ENCODE measurements at places on chromosomes 16 and 17.

DNA sequence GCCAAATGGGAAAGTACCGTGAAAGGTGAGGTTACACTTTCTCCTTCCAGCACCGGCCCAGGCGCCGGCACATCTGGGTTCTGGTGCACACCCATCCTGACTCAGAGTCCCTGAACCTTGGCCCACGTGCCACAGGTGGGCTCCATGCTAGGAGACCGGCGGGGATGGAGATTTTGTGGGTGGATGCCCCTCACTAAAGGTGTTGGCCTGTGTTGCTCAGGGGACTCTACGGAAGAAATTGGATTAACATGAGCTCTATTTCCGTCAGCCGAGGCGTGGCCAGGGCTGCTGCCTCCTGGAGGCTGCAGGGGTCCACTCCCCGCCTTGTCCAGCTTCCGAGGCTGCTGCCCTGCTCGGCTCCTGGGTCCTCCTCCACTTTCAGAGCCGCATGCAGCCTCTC is 30.8 kb downstream of the FBXO31 start:
- no peak for DNase-seq

DNA sequence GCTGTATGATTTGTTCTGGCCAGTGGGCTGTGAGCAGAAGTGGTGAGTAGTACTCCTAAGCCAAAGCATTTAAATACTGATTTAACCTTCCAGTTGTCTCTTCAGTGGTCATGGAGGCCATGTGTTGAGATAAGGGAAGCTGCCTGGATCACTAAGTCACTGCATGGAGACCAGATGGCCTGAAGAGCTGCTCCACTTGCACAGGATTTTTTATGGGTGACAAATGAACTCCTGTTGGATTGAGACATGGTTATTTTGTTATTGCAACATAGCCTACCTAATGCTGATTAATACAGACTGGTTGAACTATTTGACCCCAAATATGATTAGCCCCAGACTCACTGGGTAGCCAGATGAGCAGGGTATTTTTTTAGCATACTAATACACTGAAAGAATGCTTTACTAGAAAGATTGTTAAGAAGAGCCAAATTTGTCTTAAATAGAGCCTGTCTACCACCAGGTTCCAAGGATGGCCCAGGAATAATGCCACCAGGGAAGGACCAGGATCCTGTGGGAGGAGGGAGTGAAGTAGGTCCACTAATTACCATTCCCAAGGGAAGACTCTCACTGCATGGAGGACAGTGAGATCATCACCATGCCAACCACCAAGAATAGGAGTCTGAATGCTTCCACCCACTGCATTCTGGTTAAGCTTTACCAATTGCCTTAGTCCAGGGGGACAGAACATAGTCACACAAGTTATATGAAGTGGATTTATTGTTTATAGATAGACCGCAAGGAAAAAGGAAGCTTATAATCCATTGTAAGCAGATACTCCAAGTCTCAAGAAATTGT is 187.4 kb upstream of the IRX6 start:
- DNase-seq, result no peak

- no peak for DNase-seq
These were observed 3.3 kb downstream of the SLX4 start for GRCh38 chr16:3608069-3608468.

DNA sequence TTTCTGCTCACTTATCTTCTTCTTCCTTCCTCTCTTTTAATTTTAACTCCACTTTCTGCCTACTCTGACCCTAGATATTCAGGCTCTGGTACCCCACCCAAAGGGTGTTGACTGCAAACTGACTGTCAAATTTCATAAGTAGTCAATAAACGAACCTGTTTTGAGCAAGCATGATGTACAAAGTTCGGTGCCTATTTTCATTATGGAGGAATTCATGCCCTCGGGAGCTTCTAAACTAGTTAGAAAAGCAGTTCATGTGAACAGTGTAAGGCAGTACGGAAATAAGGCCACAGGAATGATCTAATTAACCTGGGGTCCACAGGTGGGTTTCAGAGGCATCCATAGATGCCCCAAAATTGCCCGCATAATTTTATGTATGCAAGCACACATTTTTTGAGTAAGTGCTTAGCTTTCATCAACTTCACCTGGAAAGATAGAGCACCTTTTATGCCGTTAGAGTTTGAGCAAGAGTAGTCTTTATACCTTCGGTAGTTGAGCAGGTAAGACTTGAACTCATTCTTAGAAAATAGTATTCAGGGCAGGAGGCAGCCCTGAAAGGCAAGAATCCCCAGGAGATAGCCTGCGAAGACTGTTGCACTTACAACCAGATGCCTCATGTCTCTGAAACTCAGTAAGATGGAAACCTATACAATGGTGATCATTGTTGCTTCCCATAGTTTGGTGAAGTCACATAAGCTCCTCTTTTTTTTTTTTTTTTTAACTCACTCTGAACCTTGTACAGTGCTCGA is 36.6 kb upstream of the TBX2 start:
- DNase-seq, result no peak

GRCh38 chr17:45740553-45741330 is 43.4 kb upstream of the CRHR1 start:
- no peak for DNase-seq

DNA sequence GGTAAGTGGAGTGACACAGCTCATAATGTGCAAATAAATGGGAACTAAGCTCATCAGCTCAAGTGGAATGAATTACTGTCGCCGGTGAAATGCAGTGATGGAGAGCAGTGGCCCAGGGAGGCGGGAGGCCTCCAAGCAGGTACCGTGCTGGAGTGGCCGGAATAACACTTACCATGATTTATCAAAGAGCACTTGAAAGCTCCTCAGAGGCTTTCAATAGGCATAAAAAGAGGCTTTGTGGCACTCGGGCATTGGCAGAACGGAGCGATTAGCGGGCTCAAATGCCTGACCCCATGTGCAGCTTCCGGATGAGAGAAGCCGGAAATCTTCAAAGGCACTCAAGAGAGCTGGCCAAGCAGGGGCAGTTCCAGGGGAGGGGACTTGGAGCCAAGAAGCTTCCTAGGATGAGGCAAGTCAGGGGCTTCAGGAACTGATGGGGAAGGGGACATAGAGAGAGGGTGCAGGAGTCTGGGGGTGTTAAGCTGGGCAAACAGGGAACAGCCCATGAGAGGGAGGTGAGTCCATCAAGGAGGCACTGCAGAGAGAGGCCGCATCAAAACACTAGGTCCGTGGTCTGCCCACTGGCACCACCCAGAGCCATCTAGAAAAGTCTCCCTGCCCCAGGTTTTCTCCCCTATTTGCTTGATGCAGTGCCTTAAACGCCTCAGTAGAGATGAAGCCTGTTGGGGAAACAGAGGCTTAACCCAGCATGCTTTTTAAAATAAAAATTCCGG is 144.0 kb upstream of the IRX6 start:
- no peak for DNase-seq

DNA sequence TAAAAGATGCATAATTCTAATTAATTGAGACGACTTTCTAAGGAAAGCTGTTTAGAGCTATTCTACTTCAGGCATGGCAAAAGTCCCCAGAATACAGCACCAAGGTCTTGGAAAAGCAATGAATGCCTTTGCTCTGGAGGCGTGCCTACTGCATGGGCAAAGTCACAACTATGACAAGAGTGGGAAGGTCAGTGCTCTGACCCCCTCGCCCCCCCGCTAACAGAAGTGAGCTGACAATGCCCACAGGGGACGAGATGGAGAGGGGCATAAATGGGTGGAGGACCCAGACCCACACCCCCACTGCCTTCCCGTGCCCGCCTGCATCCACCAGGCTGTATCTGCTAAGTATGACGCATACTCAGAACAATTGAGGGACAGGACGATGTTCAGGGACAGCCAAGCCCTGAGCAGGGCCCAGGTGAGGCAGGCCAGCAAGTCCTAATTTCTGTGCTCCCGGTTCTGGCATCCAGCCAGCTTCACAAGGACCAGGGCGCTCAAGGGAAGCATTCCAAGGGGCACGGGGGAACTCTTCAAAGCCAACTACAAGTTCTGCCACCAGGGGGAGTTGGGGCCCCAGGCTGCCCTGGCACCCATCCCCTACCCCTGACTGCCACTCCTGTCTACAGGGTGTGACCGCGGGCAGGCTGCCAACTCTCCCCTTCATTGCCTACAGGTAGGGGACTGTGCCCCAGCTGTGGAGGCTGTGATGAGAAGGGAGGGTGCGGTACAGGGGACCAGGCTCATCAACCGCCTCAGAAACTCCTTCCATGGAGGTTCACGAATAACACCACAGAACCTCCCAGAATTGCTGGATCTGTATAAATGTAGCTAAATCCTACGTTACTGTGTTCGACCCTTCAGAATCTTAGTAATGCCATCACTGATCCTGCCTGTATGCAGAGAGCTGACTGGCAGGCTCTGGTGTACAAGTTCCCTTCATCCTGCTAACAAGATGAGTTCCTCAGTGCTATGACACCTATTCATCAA is 20.8 kb downstream of the NPRL3 start:
- DNase-seq, result peak; percentile 55

- DNase-seq, result no peak
These were observed 67.8 kb downstream of the ANKRD11 start for GRCh38 chr16:89422527-89422904.

DNA sequence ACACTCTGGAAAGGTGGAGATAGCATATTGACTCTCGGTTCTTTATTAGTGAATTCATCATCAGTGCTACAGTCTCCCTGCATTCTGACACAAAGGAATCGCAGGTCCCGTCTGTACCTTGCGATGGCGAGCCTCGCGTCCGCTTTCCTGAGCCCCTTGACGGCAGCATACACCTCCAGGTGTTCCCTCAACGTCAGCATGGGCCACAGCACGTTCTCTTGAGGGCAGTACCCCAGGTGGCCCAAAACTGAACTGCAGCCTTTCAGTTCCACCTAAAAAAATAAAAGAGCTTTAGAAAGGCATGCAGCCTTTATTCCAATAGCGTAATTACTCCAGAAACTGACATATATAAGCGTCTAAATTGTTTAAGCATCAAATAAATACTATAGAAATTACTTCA is 24.2 kb upstream of the ABCA9 start:
- DNase-seq, result peak; percentile 22

GRCh38 chr16:85019659-85020245 is 7.8 kb upstream of the KIAA0513 start:
- no peak for DNase-seq

DNA sequence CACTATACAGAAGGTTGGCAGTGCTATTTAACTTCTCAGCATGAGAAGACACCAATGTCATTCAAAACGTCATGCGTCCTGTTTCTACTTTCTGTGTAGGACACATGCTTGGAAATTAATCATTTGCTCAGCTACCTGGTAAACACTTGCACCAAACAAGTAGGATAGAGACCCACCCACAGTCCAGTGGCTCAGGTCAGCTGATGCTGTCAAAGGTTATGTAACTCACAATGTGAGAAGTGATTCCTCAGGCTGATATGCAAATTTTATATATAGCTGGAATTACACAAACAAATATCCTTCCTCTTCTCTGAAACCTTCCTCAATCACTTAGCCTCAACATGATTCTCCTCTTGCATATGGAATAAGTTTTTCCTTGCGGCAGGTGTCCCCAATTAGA is 59.6 kb downstream of the ZZEF1 start:
- DNase-seq, result no peak

DNA sequence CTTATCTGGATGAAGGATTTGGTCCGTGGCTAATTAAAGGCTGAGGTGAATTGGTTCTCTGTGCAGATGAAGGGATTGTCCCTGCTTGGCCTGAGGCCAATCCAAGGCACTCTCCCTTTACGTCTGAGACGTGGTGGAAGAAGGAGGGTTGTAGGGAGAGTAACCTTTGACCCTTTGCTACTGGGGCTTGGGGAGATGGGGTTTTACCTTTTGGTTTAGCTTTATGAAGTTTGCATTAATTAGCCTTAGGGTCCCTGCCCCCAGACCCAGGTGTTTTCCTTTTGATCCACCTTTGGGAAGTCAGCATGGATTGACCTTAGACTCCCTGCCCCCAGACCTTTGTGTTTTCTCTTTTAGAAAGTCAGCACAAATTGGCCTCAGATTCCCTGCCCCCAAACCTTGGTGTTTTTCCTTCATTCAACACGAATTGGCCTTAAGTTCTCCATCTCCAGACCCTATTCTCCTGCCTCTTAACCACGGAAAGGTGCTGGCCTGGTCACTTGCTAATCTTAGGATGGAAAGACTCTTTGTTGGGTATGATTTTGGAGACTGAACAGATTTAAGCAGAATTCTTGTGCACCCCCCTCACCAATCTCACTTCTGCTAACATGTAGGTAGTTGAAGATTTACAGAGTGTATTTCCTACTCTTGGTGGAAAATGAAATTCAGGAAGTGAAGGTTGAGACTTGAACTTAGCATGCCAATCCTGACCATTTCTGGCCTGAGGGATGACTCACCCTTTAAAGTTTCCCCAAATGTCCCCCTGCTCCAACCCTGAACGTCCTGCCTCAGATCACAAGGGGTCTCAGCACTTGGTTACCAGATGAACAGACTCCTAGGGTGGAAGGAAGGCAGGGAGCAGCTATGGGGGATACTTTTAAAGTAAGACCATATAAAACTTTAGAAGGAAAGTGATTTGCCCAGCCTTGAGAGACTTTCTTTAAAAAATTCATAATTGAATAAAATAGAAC is 23.1 kb upstream of the MMD start:
- DNase-seq, result no peak

- DNase-seq, result peak; percentile 52
These were observed 986 bp upstream of the ELOB start for GRCh38 chr16:2777903-2778629.

- no peak for DNase-seq
These were observed 13.9 kb downstream of the SLC25A10 start for GRCh38 chr17:81726004-81726403.

- no peak for DNase-seq
These were observed 115.5 kb upstream of the COX10 start for GRCh38 chr17:13953841-13954240.

GRCh38 chr16:62105244-62105643 is 69.0 kb upstream of the CDH8 start:
- no peak for DNase-seq

DNA sequence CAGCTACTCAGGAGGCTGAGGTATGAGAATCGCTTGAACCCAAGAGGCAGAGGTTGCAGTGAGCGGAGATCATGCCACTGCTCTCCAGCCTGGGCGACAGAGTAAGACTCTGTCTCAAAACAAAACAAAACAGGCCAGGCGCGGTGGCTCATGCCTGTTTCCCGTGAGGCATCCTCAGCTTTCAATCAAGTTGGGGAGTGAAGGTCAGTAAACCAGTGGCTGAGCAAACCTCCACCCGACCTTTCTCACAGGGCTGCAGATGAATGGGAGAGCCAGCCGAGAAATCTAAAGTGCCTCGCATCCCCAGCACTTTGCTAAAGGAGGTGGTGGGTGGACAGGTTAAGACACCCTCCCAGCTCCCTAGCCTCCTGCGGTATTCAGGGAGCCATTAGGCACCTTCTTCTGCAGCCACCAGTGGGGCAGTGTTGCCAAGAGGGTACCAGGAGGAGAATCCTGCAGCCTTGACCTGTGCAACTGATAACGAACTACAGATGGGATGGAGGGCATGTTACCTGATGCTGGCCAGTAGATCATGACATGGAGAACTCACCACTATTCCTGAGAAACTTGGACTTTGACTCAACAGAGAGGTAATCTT is 59.0 kb downstream of the KPNA2 start:
- DNase-seq, result no peak

GRCh38 chr17:77548967-77549366 is 408.2 kb downstream of the SEC14L1 start:
- DNase-seq, result no peak

GRCh38 chr17:75854881-75855309 is 240 bp downstream of the WBP2 start:
- DNase-seq, result no peak

GRCh38 chr16:2477327-2477726 is 2.4 kb downstream of the TBC1D24 start:
- DNase-seq, result no peak

All from T47D (cell line).